ENCODE measurements at places on chromosomes 5 and 9. TPM values are rescaled to one million over a fixed set of nuclear protein-coding genes. Genes with fewer than 3 reads are reported as not detected.

- no peak for DNase-seq
These were observed 192.3 kb upstream of the GDNF start for GRCh38 chr5:38032149-38032548.

- DNase-seq = no peak
These were observed 563 bp downstream of the SNAPC4 start for GRCh38 chr9:136399176-136400037.

GRCh38 chr9:128026773-128027541 lies 40.2 kb downstream of the NAIF1 start:
- DNase-seq = no peak

DNA sequence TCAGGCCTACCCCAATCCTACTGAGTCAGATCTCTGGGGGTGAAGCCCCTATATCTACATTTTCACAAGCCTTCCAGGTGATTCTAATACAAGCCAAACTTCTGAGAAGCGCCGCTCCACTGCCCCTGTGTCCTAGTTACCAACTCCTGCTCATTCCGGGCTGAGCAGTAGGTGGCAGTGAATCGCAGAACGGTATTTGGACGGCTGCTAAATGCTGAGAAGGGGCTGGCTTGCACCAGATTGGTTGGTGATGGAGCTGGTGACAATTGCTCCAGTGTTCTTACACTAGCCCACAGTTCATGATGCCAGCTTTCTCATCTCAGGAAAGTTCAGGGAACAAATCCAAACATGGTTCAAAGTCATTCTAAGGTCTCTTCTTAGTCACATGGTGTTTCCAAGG lies 31.1 kb upstream of the FGF1 start:
- peak; percentile 81 for DNase-seq

GRCh38 chr9:134811079-134811672 lies 69.4 kb upstream of the FCN2 start:
- no peak for DNase-seq

DNA sequence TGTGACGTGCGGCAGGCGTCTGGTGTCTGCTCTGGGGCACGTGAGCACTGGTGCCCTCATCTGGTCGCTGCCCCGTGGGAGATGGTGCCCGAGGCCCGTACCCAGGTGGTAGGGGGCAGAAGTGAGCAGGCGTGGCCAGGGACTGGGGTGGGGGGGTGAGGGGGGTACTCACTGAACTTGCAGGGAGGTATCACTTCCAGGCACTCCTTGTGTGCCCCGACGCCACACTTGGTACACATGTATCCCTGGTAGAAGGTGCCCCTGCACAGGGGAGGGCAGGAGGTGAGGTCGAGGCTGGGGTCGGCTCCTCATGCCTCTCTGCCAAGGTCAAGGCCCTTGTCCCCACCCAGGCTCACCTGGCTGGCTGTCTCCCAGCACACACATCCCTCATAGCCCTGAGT lies 45.2 kb upstream of the SARDH start:
- no peak for DNase-seq

DNA sequence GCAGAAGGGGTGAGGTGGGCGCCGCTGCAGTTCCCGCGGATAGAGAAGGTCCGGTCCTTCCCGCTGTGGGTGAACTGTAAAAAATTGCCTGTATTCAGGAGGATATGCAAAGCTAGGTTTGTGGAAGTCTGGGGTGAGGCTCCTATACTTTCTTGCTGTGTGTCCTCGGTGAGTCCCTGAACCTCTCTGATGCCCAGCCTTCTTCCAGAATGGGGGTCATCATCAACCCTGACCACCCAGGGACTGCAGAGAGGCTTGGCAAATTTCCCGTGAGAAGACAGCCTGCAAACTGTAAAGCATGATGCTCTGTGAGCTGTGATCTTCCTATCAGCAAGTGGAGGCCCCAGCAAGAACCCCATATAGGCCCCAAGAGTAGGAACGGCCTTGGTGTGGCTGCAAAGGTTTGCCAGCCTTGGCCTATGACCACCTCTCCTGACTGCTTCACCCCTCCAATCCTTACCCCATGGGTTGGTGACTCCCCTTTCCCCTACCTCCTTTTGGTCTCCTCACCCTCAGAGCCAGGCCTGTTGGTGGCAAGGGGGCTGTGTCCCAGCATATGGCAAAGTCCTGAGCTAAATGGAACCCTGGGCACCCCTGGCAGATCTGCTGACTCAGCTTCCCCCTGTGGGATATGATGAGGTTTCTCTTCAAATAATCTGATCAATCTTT lies 760 bp downstream of the ALDH1B1 start:
- no peak for DNase-seq

GRCh38 chr9:37938121-37938891 lies 34.4 kb upstream of the SLC25A51 start:
- peak; percentile 46 for DNase-seq

DNA sequence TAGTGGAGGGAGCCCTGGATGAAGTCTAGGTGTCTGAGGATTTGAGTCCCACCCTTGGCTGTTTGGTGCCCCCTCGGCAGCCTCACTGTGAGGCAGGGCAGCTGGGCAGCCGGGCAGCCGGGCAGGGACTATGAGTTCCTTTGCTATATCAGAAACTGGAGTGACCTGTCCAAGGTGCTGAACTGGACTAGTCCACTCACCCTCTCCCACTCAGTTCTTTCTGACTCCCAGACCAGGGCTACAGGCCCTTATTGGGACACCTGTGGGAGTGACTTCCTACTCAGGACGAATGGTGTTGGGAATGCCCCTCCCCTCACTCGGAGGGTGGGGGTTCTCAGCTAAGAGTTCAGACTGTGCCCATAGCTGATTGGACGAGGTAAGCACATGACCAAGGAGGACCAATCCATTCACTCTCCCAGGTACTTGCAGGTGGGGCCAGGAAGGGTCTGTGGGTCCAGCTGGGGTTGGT lies 34.1 kb upstream of the RAPGEF1 start:
- no peak for DNase-seq

DNA sequence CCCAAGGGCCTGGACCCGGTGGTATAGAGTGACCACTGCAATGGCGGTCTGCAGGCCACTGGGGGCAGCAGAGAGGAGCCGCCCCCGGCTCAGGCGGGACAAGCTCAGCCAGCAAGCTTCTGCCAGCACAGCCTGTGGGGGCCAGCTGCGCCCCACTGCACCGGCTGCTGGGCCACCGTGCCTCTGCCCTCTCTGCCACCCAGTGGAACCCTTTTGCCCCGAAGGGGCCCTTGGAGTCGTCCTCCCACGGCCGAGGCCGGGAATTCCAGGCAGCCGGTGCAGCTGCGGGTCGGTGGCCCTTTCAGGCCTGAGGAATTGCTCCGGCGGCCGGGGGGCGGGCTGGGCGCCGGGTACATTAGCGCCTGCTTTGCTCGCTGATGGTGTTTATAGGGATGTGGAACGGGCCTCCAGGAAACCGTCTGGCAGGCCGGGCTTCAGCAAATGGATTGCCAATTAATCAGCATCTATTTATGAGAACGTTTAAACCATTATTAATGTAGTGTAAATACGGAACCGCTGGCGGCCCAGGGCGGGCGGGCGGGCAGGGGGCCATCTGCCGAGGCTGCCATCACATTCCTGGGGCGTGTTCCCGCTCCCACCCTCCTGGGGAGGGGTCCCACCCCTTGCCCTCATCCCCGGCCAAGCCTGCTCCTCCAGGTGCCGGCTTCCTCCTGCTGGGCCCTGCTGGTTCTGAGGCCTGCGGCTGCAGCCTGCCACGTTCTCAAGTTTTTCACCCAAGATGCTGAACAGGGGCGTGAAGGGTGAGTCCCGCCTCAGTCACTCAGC lies 127.4 kb downstream of the BARX1 start:
- no peak for DNase-seq

Gene ERAP2
- 2.2 TPM for total RNA-seq

Gene ORM1
- not detected for total RNA-seq

Gene SYK
- 3.4 TPM for total RNA-seq
